CD8-positive, alpha-beta T cell (primary cell): ENCODE measurements at places on chromosomes 4 and X. TPM values are rescaled to one million over a fixed set of nuclear protein-coding genes. Genes with fewer than 3 reads are reported as not detected.

GRCh38 chr4:40330536-40330935 lies 4.6 kb upstream of the CHRNA9 start:
- DNase-seq, result no peak

The F8A2 gene
- total RNA-seq, result not detected

The PDCL2 gene
- total RNA-seq, result not detected

GRCh38 chr4:113436360-113436759 lies 325.2 kb downstream of the CAMK2D start:
- no peak for DNase-seq

DNA sequence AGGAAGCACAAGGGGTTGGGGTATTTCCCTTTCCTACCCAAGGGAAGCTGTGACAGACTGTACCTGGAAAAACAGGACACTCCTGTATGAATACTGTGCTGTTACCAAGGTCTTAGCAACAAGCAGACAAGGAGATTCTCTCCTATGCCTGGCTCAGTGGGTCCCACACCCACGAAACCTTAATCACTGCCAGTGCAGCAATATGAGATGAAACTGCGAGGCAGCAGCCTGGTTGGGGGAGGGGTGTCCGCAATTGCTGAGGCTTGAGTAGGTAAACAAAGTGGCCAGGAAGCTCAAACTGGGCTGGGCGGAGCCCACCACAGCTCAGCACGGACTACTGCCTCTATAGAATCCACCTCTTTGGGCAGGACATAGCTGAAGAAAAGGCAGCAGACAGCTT lies 197.7 kb downstream of the INPP4B start:
- no peak for DNase-seq

DNA sequence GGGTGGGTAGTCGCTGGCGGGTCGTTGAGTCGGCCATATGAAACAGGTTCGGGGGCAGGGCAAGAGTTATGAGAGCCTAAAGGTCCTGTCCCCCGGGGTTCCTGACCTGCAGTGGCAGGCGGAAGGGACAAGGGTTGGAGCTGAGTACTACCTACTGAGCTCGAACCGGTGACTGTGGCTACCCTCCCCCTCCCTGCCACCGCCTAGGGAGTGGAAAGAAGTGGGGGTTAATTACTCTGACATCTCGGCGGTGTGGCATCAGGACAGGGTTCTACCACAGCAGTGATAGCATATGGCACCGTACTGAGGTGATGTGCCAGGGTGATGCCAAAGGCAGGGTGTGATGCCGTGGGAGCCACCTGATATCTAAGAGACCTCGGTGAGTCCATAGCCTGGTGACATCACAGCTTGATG lies 307 bp downstream of the ATG4A start:
- no peak for DNase-seq

DNA sequence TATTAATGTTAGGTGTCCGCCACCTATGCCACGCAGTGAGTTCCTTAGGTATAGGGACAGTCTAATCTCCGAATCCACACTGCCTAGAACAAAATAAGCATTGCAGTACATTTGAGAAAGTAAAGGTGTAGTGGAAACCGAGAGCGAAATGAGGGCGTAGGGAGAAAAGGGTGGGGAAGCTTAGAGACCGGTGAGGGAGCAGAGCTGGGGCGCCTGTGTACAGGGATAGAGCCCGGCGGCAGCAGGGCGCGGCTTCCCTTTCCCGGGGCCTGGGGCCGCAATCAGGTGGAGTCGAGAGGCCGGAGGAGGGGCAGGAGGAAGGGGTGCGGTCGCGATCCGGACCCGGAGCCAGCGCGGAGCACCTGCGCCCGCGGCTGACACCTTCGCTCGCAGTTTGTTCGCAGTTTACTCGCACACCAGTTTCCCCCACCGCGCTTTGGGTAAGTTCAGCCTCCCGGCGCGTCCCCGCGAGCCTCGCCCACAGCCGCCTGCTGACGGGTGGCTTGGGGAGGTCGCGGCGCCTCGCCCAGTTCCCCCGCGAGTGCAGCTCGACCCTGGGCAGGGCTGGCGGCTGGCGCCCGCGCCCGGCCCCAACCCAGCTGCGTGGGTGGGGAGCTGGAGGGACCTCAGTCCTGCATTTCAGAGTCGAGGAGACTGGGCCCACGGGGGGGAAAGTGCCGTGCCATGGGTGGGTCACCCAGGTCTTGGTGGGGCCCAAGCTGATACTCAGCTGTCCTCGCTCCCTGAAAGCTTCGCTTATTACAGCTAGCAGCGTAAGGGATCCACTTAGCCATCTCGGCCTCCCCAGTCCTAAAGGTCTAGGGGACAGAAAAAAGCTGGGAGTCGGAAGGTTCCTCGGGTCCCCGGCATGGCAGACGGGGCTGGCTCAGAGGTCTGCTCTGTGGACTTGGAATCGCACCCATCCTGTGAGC lies at the start of gene ANXA3:
ANXA3 (plus strand) TSS at position 351 of the 932 bp plus-strand sequence. CDS start 2,704 bp downstream, outside the sequence.
- no peak for DNase-seq

DNA sequence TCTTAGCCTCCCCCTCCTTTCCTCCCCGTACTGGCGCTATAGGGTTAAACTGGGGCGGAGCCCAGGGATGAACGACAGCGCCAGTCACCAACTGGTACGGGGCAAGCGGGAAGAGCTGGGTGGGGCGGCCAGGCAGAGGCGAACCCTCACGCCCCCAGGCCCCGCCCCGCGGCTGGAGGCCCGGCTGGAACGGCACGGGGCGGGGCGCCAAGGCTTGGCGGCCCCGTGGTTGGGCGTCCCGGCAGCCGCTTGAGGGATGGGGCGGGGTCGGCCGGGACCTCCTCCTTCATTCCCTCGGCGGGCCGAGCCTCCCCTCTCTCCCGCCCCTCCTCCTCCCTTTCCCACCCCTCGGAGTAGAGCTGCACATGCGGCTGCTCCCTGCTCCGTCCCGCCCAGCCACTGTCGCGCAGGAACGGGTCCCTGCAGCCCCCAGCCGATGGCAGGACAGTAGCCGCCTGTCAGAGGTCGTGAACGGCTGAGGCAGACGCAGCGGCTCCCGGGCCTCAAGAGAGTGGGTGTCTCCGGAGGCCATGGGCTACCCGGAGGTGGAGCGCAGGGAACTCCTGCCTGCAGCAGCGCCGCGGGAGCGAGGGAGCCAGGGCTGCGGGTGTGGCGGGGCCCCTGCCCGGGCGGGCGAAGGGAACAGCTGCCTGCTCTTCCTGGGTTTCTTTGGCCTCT lies at the start of gene EDA:
EDA (plus strand) TSS at position 335 of the 678 bp plus-strand sequence.
- peak; percentile 55 for DNase-seq

- no peak for DNase-seq
Observed at GRCh38 chr4:73080789-73081188, 11.3 kb upstream of the COX18 start.

The MXRA5 gene
- not detected for total RNA-seq

- no peak for DNase-seq
Observed at GRCh38 chr4:81722290-81722851, 250.7 kb upstream of the RASGEF1B start.

GRCh38 chrX:49226946-49227345 lies 6.2 kb downstream of the CACNA1F start:
- DNase-seq, result no peak

DNA sequence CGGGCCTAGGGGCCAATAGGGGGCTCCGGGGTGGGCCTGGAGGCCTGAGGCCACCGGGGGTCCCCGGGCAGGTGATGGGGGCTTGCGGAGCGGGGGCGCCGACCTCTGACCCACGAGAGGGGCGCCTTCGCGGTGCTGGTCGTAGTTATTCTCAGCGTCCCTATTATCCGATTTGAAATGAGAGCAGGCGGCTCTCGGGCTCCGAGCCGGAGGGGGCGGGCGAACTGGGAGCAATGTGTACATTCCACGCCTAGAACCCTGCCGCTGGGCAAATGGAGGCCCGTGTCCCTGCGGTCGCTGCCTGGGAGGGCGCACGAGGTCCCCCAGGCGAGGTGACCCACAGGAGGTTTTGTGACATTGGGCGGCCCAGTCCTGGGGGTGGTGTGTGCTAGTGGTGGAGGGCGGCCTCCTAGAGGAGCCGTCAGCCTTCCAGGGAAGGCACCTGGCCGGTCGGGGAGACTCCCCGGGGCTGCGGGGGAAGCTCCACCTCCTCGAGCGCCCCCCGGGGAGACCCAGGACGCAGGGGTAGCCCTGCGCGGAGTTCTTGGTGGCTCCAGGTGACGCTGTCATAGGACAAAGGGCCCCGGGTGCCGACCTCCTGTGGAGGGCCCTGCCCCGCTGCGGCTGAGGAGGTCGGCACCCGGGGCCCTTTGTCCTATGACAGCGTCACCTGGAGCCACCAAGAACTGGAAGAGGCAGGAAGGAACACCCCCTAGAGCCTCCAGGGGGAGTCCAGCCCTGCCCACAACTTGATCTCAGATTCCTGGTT lies 102.6 kb upstream of the PRKX start:
- peak; percentile 54 for DNase-seq

DNA sequence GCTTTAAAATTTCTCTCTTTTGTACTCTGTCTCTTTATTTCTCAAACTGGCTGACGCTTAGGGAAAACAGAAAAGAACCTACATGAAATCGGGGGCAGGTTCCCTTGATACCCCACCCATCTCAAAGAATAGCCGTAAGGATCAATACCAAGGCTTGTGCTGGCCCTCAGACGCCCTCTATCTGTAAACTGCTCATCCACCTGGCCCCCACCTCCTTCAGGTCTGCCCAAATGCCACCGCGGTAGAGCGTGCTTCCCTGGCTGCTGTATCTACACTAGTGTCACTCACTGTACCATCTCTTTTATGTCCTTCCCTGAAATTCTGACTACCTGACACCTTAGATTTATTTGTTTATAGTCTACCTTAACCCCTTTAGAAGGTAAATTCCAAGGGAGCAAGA lies 62.8 kb downstream of the SMIM20 start:
- no peak for DNase-seq

The CYLC1 gene
- total RNA-seq, result not detected

- DNase-seq, result no peak
Observed at GRCh38 chr4:137572163-137572562, 39.9 kb upstream of the PCDH18 start.

DNA sequence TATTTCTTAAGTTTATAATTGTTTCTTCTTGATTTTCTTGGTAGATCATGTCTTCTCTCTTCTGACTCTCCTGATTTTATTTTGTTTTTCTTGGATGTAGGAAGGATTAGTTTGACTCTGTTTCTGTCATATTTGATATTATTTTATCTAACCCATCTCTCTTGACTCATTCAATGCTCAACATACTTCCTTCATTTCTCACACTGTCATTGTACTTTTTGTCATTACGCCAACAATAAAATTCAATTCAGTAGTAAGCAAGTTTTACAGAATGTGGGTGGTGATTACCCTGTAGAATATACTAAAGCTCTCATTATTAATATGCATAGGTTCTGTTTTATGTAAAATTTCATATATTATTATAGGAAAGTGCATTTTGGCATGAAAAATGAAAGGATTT lies 1303.0 kb upstream of the AGA start:
- no peak for DNase-seq

The GPR82 gene
- not detected for total RNA-seq

The TRIM75 gene
- not detected for total RNA-seq

The CT47C1 gene
- total RNA-seq, result not detected

GRCh38 chr4:101065346-101065745 lies 282.0 kb downstream of the PPP3CA start:
- no peak for DNase-seq

The CENPVL2 gene
- not detected for total RNA-seq

- DNase-seq, result no peak
Observed at GRCh38 chrX:148204195-148204594, 223.1 kb downstream of the FMR1NB start.

GRCh38 chr4:95821867-95822266 lies 18.0 kb upstream of the PDHA2 start:
- no peak for DNase-seq

GRCh38 chr4:182688081-182688480 lies 229.1 kb downstream of the DCTD start:
- DNase-seq, result no peak

The STPG2 gene
- total RNA-seq, result not detected

The CDKL2 gene
- total RNA-seq, result 0.89 TPM

- no peak for DNase-seq
Observed at GRCh38 chrX:9535101-9535500, 70.2 kb downstream of the TBL1X start.

The HPSE gene
- total RNA-seq, result 1.1 TPM

The MAGEB10 gene
- not detected for total RNA-seq

DNA sequence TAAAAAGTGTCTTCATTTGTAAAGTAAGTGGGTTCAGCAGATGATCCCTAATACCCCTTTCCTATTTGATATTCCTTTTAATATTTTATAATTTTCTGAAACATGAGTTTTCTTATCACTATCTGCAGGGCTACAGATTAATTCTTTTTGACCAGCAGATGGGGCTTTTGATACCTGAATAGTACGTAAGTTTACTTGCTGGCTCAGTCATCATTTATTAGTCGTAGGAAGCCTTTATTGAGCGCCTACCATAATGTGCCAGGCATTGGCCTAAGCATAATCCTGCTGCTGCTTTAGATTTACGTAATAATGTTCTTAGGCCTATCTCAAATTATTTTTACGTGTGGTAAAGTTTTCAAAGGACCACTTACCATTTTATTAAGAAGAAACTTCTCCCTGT lies 33.1 kb downstream of the OSTC start:
- no peak for DNase-seq

The S100P gene
- total RNA-seq, result 1.1 TPM

- DNase-seq, result no peak
Observed at GRCh38 chrX:47390780-47391179, 20.4 kb downstream of the ZNF157 start.

DNA sequence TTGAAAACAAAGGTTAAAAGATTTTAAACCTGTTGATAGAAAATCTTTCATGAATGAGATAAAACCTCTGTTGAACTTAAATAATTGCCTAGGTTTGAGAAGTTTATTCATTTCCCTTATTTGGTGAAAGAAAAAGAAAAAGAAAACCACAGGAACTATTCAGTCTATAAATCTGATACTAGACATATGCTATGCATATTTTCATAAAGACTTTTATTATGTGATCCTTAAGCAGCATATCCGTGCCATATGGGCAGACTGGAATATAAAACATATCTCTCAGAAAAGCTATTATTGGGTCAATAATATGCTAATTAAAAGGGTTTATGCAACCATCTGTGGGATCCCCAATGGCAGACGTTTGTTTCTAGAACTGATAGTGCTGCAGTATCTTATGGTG lies 178.7 kb downstream of the RASL11B start:
- DNase-seq, result no peak

DNA sequence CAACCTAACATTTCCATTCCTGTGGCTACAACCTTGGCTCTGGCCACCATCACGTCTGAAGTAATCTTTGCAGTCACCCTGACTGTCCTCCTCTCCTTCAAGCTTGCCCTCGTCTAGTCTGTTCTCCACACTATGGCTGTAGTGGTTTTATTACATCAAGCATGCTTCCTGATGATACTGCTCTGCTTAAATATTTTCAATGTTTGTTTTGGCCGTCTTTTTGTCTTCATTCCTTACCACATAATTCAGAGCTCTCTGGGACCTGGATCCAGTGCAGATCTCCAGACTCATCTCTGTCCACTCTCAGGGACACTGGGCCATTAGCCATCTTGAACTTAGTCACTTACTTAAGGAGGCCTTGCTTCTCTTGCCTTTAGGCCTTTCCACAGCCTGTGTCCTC lies 27.7 kb upstream of the FREM3 start:
- no peak for DNase-seq

GRCh38 chr4:93983140-93983539 lies 154.6 kb downstream of the ATOH1 start:
- no peak for DNase-seq

The KLHL34 gene
- total RNA-seq, result 0.38 TPM

GRCh38 chr4:47551682-47552081 lies 66.6 kb downstream of the ATP10D start:
- no peak for DNase-seq
